ENCODE measurements at places on chromosomes 16 and 17. TPM values are rescaled to one million over a fixed set of nuclear protein-coding genes. Genes with fewer than 3 reads are reported as not detected.

DNA sequence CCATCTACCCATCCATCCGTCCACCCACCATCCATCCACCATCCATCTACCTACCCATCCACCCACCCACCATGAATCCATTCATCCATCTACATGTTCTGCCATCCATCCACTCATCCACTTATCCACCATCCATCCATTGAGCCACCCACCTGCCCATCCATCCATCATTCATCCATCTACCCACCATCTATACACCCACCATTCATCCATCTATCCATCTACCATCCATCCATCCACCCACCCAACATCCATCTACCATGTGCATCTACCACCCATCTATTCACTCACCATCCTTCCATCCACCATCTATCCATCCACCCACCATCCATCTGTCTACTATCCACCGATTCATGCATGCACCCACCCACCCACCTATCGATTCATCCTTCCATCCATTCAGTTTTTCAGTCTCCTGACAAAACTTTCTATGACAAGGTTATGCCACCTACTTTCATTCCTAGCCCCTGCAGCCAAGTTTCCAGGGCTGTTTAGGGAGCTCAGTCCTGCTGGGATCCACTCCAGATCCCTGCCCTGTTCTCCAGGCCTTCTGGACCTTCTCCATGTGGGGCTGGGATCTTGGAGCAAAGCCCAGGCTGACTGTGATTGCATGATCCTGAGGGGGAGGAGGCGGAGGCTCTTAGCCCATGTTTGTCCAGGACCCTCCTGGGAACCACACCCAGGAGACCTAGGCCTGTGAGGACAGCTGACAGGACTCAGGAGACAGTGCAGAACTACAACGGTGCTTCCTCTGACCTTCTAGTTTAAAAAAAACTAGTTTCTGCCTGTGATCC lies 27.4 kb downstream of the BCO1 start:
- DNase-seq, result peak; percentile 81
- H3K36me3 ChIP-seq, result no peaks in the 10 kb centered on the region
- peaks cover 34% of the 10 kb centered on the region for H3K4me1 ChIP-seq
- H3K27ac ChIP-seq, result peak overlapping the region; percentile 74

DNA sequence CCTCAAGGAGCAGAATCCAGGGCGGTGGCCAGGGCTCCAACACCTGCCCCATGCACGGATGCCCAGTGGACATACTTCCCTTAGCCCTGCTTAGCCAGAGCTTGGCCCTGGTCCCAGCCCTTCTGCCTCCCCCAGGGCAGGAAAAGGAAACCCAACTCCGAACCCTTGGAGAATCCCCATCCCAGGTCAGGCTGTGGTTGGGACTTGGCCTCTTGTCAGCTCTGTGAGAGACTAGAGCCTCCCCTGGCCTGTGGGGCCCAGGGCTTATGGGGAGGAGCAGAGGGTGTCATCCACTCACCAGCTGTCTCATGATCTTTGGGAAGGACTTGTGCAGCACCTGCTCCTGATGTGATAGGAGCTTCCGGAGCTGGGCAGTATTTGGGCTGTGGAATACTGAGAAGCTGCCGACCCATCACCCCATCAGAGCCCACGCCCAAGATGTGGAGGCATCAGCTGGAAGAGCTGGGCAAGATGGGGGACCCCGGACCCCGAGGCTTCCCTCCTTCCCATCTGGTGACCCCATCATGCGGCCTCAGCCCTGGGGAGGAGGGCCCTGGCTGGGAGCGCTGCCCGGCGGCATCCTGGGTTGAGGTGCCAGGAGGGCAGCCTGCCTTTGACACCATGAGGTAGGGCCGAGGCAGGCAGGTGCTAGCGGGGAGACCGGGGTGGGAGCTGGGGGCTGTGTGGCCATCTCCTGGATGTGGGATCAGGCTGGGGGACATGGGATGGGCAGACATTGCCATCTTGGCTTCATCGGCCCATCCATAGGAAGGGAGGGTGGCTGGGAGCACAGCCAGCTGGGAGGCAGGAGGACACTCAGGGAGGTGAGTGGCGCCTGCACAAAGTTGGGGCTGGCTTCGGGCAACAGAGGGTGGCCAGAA lies 45.1 kb downstream of the TNFRSF13B start:
- H3K4me3 ChIP-seq, result no peak overlapping the region
- H3K27me3 ChIP-seq, result no peaks in the 10 kb centered on the region
- H3K27ac ChIP-seq, result no peak overlapping the region
- H3K4me1 ChIP-seq, result no peaks in the 10 kb centered on the region
- DNase-seq, result no peak

NACA2 gene
- not detected for total RNA-seq

KRTAP4-11 gene
- total RNA-seq, result not detected

KRTAP3-2 gene
- total RNA-seq, result not detected

KLHL11 gene
- total RNA-seq, result 15.5 TPM

DNA sequence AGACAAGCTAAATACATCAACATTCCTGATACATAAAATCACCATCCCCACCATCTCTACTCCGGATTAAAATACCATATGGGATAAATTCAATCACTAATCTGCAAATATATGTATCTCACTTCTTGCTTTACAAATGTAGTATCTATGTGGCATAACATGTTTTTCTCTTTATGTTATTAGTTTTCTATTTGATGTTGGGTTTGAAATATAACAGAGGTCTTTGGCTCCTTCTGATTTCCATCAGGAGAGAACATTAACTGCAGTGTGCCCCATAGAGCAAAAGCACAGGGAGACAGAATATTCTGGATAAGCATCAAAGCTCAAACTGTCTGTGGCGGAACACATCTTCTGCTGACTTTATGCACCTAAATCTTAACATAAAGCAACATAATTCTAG lies 547.2 kb upstream of the CDH8 start:
- no peaks in the 10 kb centered on the region for H3K27me3 ChIP-seq
- no peak overlapping the region for H3K27ac ChIP-seq
- no peak overlapping the region for H3K4me3 ChIP-seq
- no peaks in the 10 kb centered on the region for H3K36me3 ChIP-seq

DNA sequence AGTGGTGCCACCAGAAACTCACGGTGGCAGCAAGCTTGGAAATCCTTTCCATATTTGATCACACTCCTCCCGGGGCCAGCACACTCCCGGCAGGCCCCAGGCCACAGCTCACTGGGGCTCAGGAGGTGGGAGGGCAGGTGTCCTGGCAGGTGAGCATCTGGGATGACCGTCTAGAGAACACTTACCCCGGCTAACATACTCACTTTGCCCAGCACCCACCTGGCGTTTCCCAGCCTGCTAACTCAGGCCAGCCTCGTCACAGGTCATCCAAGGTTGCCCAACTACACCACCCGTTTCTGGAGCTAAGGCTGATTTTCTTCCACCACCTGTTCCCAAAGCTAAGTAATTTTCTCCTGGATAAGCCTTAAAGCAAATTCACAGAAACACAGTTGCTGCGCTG lies 24.9 kb downstream of the FBXO31 start:
- no peak for DNase-seq
- H3K36me3 ChIP-seq, result peaks cover 68% of the 10 kb centered on the region
- peaks cover 8% of the 10 kb centered on the region for H3K4me1 ChIP-seq
- H3K27me3 ChIP-seq, result no peaks in the 10 kb centered on the region

DNA sequence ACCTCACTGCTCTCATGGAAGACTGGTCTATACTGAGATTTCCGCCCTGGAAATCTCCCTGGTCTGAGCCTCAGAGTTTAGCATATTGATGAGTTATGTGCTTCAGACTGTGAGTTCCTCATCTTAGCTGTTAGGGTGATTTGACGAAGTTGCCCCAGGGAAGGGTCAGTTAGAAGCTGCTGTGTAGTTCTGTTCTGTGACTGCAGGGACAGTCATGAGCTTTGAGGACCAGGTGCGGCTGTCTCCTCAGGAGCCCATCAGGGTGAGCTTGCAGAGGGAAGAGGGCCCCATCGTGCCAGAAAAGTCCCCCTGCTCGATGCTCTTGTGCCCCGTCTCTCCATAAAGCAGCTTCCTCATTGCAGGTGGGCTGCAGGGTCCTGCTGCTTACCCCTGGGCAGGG lies 28.3 kb upstream of the IL17C start:
- DNase-seq, result no peak
- H3K27me3 ChIP-seq, result no peaks in the 10 kb centered on the region
- peaks cover 98% of the 10 kb centered on the region for H3K36me3 ChIP-seq
- no peak overlapping the region for H3K27ac ChIP-seq
- peaks cover 15% of the 10 kb centered on the region for H3K4me1 ChIP-seq

DNA sequence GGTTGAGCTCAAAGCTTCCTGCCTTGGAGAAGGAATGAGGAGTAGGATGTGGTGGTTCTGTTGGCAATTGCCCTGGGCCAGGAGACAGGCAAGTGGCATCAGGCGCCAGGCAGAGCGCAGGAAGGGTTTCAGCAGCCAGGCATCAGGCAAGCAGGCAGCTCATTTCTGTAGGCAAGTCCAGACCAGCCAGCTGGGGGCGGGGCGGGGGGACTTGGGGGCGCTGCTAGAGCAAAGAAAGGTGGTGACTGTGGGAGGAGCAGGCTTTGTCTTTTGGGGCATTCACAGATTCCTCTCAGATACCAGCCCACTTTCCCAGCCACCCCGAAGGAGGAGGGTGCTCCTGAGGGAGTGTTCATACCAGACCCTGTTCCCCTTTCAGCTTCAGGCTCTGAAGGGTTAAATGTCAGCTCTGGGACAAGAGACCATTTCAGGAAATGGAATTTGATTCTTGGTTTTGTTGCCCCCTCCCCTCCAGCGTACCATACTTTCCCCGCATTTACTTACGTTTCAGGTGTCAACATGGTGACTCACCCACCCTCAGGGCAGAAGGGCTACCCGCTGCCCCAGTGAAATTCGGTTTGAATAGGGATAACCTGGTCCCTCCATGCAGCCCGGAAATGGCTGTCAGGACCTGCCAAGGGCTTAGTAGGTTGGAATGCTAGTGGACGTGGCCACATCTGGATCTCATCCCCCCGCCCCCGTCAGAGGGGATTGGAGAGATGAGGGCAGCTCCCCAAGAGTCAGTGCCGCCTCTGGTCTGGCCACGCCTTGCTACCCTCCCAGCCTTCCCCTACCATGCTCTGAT lies 13.2 kb downstream of the NGFR start:
- peaks cover 19% of the 10 kb centered on the region for H3K27me3 ChIP-seq
- no peak overlapping the region for H3K27ac ChIP-seq
- H3K4me1 ChIP-seq, result peaks cover 4% of the 10 kb centered on the region
- no peak overlapping the region for H3K4me3 ChIP-seq

GRCh38 chr16:17116595-17117322 lies 354.0 kb downstream of the XYLT1 start:
- DNase-seq, result no peak
- no peaks in the 10 kb centered on the region for H3K4me1 ChIP-seq
- H3K4me3 ChIP-seq, result no peak overlapping the region
- peaks cover 67% of the 10 kb centered on the region for H3K36me3 ChIP-seq

- H3K4me1 ChIP-seq, result peaks cover 70% of the 10 kb centered on the region
- peak overlapping the region; percentile 66 for H3K4me3 ChIP-seq
- DNase-seq, result peak; percentile 37
- H3K27ac ChIP-seq, result peak overlapping the region; percentile 100
- H3K27me3 ChIP-seq, result no peaks in the 10 kb centered on the region
Measured at GRCh38 chr17:8150194-8151119, 1.7 kb downstream of the PER1 start.

- no peak overlapping the region for H3K4me3 ChIP-seq
- H3K27ac ChIP-seq, result no peak overlapping the region
- no peaks in the 10 kb centered on the region for H3K27me3 ChIP-seq
- H3K4me1 ChIP-seq, result no peaks in the 10 kb centered on the region
- H3K36me3 ChIP-seq, result no peaks in the 10 kb centered on the region
- DNase-seq, result no peak
Measured at GRCh38 chr16:57834936-57835335, 32.6 kb upstream of the KIFC3 start.

DNA sequence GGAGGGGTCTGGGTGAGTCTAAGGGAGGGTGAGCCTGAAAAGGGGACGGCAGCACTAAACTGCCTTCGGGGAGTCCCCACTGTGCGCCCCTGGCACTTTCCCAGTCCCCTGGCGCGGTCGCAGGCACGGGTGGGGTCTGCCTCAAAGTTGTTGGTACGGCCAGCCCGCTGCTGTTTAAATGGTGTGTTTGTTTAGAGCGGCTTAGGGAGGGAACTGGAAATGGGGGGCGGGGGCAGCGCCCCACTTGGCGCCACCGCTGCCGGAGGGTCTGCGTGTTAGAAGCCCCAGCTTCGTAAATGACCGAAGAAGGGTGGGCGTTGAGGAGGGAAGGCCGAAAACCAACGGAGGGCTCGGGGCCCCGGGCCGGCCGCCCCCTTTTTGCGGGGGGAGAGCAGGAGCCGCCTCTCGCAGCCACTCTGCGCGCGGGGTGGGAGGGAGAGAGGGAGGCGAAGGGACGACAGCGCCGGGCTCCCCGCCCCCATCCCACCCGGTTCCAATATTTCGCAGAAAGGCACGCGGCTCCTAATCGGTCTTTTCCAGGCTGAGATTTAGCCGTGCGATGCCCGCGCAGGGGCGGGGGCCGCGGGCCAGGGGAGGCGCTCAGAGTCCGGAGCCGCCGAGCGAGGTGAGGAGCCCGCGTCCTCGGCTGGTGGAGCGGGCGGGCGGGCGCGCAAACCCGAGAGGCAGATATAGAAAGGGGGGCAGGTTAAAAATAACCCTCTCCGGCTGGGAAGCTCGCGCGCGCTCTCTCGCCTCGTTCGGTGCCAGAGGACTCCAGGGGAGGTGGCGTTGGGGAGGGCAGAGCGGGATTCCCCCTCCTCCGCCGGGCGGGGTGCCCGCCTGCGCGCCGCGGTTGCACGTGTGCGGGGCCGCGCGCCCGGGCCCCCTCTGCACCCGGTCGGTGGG lies 54.9 kb downstream of the SREBF1 start:
- H3K27ac ChIP-seq, result peak overlapping the region; percentile 86
- H3K36me3 ChIP-seq, result no peaks in the 10 kb centered on the region
- H3K27me3 ChIP-seq, result peaks cover 8% of the 10 kb centered on the region
- H3K4me1 ChIP-seq, result peaks cover 79% of the 10 kb centered on the region
- peak overlapping the region; percentile 69 for H3K4me3 ChIP-seq
- DNase-seq, result peak; percentile 92

- DNase-seq, result no peak
- no peak overlapping the region for H3K4me3 ChIP-seq
- no peaks in the 10 kb centered on the region for H3K4me1 ChIP-seq
Measured at GRCh38 chr16:58428621-58429542, 36.6 kb downstream of the GINS3 start.

- peak overlapping the region; percentile 78 for H3K27ac ChIP-seq
- peaks cover 9% of the 10 kb centered on the region for H3K4me1 ChIP-seq
- peaks cover 42% of the 10 kb centered on the region for H3K36me3 ChIP-seq
- no peaks in the 10 kb centered on the region for H3K27me3 ChIP-seq
Measured at GRCh38 chr17:80959330-80960036, 32.2 kb upstream of the CHMP6 start.

DNA sequence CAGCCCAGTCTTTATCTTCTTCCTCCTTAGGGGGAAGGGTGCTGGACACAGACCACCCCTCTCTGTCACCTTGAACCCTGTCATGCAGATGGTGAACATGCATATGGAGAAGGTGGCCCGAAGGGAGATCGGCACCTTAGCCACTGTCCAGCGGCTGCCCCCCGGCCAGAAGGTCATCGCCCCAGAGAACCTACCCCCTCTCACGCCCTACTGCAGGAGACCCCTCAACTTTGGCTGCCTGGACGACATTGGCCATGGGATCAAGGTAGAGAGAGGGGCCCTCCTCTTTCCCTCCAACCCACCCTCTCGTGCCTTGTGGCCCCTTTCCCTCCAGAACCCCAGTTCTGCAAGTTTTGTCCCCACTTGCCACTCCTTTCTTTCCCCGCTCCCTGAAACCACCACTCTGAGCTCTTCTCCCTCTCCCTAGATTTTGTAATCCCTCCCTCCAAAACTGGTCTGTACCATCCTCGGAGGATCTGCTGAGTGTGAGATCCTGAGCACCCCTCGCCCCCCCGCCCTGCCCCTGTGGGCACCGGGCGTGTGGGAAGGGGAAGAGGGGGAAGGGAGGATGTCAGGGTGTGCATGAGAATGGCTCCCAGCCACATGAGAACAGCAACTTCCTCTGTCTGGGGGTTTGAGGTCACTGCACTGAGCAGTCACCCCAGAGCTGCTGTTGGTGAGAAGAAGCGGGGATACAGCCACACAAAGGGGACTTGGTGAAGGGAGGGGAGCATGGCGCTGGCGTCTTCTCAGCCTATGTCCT lies 7.3 kb downstream of the ABI3 start:
- H3K27ac ChIP-seq, result peak overlapping the region; percentile 10
- peaks cover 25% of the 10 kb centered on the region for H3K4me1 ChIP-seq
- peak; percentile 49 for DNase-seq
- H3K36me3 ChIP-seq, result no peaks in the 10 kb centered on the region
- H3K4me3 ChIP-seq, result no peak overlapping the region
